NCI-H187 (cell line): ENCODE measurements at places on chromosomes 12 and 14.

GRCh38 chr14:24978862-24979724 lies 70.9 kb downstream of the STXBP6 start:
- no peak for DNase-seq

GRCh38 chr14:63777024-63777423 lies 49.2 kb upstream of the SGPP1 start:
- no peak for DNase-seq

DNA sequence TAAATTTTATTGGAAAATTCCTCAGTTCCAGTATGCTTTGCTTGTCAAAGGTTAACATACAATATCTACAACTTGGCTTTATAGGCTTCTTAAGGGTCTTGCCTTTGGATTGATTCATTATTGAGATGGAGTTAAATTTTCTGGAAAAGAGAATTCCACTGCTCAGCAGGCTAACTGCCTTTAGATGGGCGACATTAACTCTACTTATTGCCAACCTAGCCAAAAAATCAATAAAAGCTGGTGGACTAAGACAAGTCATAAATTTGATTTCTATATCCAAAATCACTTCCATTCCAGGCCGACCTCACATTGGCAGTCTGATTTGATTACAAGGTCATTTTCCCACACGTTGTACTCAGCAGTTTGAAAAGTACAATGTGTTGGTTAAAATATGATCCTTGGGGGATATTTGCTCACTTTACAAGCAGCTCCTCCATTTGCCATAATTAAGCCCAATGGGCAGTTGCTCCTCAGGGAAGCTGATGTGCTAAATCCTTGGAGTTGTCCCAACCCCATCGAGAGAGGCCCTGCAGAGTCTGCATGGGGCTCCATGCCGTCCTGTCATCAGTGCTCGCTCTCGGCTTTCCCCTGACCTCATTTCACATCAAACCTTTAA lies 36.1 kb upstream of the CRY1 start:
- peak; percentile 9 for DNase-seq

DNA sequence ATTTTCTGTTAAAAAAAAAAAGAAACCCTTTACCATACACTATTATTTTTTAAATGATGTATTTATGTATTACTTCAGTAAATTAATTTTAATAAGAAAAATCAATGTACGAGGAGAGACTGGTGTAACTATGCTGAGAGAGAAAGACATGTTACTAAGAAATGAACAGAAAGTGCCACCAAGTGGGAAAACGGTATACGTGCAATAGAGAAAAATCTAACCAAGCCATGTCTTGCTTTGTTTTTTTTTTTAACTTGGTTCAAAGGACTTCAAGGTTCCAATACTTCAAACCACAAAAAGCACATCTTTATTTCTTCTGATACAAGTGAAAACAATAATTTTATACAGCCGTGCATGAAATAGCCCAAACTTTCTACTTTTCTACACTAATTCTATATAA lies 22.9 kb downstream of the NDUFA12 start:
- DNase-seq: no peak

- DNase-seq: no peak
Measured at GRCh38 chr12:112380663-112381405, 1.4 kb downstream of the HECTD4 start.

DNA sequence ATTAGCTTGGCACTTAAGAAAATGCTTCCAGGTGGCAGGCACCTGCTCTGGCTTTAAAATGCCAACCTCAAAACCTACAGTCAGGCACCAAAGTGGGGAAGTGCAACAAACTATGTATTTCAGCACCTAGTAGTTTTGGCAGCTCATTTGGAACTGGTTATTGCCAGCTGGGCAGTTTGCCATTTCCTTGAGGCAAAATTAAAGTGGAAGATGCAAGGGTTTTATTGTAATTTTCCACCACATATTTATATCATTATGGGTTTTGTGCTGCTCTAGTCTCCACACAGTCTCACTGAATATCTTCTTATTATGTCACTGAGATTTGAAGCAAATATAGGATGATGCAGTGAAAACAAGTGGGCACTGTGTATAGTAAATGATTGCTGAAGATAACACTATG lies 117.0 kb downstream of the PRKD1 start:
- no peak for DNase-seq

DNA sequence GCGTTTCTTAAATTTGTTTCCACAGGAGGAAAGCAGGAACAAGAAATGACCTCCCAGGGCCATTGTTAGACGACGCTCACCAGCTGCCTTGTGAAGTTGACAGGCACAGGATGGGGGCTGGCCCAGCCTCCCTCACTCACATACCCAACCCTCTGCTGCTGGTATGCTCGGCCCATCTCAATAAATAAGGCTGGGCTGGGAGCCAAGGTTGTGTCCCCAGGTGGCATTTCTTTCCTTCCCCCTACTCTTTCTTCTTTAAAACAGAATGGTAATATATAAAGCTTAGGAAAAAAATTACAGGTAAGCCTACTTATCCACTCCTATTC lies 93.0 kb downstream of the ACTN1 start:
- DNase-seq: no peak

GRCh38 chr14:74414403-74415114 lies 11.5 kb downstream of the SYNDIG1L start:
- no peak for DNase-seq

- DNase-seq: peak; percentile 98
Measured at GRCh38 chr14:24366721-24367513, 1.1 kb upstream of the NFATC4 start.

DNA sequence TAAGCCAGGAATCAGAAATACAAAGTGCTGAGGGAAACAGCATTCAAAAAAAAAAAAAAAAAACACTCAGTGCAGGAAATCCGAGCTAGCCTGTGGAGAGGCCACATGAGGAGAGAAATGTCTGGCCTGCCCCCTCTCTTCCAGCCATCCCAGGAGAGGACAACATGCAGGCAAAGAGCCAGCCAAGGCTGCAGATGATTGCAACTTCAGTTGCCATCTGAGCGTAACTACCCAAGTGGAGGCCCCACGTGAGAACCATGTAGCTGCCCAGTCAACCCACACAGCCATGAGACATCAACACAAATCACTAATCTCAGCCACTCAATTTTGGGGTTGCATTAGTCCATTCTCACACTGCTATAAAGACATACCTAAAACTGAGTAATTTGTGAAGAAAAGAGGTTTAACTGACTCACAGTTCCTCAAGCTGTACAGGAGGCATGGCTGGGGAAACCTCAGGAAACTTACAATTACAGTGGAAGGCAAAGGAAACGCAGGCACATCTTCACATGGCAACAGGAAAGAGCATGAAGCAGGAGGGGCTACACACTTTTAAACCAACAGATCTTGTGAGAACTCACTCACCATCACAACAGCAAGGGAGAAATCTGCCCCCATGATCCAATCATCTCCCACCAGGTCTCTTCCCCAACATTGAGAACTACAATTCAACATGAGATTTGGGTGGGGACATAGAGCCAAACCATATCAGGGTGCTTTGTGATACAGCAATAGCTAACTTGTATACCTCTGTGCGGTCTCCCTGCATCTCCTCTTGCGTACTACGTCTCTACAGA lies 161.1 kb downstream of the PIWIL1 start:
- DNase-seq: peak; percentile 74

- no peak for DNase-seq
Measured at GRCh38 chr14:44606576-44606975, 99.5 kb upstream of the FSCB start.

DNA sequence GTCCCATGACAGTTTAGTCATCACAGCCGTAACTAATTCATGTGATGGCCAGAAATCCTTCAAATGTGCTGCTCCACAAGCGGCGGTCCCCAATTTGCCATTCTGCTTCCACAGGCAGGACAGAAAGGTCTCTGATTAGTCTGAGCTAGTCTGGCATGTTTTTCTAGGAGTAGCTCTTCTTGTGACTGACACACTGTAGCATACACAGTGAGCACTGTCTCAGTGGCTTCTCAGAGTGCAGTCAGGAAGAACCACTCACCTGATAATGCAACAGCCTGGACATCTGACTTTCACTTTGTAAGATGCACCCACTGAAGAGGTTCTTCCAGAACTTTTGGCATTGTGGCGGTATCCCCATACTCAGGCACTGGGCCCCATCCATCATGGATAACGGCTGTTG lies 1266.2 kb downstream of the TMEM121 start:
- no peak for DNase-seq

DNA sequence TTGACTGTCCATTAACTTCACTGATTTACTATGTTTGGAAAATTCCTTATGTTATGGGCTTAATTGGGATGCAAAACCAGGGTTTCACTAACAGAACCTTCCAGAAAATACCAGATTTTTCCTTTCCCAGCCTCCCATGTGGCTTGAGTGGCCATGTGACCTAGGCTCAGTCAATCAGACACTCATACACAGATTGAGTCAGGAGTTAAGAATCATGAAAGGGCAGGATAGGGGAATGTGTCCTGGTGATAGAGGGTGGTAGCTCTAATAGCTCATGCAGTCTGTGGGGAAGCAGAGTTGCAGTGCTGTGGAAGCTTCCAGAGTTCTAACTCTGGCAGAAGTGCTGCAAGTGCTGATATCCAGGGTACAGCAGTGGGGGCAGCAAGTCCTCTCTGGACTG lies 134.1 kb upstream of the IFNG-AS1 start:
- no peak for DNase-seq

- DNase-seq: no peak
Measured at GRCh38 chr12:1665366-1665765, 25.5 kb upstream of the ADIPOR2 start.

- no peak for DNase-seq
Measured at GRCh38 chr14:51023964-51024363, 70.9 kb downstream of the TRIM9 start.

DNA sequence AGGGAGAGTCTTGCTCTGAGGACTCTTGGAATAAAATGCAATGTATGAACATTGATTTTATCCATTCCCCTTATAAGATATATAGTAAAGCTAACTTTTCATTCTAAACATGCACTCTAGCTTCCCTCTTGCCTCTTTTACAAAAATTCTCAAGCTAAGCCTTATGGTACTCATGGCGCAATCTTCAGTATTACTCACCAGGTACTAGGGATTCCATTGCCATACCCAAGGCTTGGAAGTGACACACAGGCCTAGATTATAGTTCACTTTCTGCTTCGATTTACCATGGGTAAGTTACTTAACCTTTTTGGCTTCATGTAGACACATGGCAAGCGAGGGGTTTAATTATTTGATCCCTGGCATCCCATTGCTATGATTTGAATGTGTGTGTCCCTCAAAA lies 331.5 kb downstream of the LRIG3 start:
- no peak for DNase-seq

GRCh38 chr14:32977913-32978312 lies 39.2 kb downstream of the NPAS3 start:
- DNase-seq: no peak

DNA sequence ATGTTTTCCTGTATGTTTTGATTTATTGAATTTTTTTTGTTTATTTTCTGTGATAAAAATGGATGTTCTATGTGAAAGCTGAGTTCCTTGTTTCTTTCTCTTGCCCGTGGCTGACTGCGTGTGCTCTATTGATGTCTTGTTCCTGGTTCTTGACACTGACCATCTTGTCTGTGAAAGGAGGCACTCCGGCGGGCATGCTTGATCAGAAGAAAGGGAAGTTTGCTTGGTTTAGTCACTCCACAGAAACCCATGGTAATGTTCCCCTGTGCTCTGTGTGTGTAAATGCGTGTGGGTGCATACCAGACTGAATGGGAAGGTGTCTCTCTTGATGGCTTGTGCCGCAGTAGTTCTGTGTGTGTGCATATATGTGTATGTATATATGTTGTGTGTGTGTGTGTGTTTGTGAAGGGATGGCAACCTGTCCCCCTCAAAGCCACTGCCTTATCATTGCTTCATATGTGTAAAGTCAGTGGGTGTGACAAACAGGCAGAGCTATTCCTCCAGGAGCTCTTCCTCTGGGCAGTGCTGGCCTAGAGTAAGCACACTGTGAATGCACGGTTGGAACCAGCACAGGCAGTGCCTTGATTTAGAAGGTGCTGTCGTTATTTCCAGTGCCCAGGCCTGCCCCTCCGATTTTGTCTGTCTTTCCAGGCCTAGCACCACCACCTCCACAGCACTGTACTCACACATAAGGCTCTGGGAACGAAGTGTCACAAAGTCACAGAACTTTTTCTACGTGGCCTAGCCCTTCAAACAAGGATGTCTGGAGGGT lies 247.3 kb upstream of the FKBP4 start:
- DNase-seq: no peak

DNA sequence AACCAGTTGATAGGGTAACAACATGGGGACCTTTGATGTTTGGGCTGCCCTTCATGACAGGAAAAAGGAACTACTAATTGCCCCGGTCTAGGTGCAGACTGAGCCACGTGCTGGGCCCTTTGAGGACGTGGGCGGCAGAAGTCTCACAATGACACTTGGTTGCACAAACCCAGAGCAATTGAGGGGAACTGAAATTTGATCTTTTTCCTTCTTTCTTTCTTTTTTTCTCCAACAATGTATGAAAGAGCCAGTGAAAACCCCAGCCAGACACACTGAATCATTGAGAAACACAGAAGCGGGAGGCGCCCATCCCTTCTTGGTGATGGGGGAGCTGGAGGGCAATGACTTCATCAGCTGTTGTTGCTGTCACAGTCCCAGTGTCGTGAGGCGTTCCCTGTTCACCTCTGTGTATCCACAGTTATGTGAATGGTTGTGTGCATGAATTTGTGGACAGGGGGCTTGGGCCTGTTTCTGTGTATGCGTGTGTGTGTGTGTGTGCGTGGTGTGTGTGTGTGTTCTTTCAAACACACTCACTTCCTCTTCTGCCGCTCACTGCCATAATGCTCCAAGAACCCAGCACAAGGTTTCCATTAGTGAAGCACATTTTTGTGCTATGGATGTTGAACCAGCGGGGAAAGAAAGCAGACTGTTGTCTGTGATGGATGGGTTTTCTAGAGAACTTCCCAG lies 137.5 kb upstream of the CCND2 start:
- no peak for DNase-seq

- DNase-seq: no peak
Measured at GRCh38 chr14:72793156-72793939, 100.6 kb downstream of the DPF3 start.

DNA sequence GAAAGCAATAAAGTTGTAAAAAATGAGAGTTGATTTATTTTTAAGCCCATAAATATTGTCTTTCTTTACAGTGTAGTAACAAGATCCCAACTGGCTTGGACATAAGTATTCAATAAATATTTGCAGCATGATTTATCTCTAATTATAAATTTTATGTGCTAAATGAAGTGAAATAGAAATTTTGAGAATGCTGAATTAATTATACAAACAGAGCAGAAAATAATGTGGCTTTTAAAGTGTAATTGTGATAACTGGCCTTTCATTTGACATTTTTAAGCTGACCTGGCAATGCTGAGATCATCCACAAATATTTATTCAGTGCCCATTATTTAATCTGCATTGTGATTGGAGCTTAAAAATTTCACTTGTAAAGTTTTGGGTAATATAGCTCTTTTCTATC lies 201.6 kb upstream of the NAV3 start:
- no peak for DNase-seq

- no peak for DNase-seq
Measured at GRCh38 chr12:131673888-131674257, 37.0 kb upstream of the SFSWAP start.

GRCh38 chr12:130644566-130644965 lies 71.5 kb downstream of the RIMBP2 start:
- DNase-seq: no peak

DNA sequence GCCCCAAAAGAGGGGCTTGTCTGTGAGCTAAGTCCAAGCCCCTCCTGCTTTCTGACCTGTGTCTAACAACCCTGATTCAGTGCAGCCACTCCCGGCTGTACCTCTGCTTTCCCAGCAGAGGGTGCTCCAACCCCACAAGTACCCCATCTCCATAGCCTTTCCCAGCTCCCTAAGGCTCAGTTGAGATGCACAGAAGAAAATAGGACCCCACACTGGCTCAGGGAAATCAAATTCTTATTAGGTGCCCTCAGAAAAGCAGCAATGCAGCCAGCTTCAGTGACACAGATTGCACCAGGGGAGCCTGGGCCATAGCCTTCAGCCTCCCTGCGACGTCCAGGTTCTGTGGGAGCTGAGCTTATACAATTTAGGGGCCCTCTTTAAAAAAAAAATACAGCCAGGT lies 49.9 kb downstream of the LRRC74A start:
- DNase-seq: no peak
